Frontal cortex (tissue), 4 donors: ENCODE measurements at places on chromosomes 4 and X.
A peak's percentile ranks its signal among the peaks of the same experiment; 100 is the strongest.

GRCh38 chr4:38462367-38463055, 201.5 kb upstream of the KLF3 start:
- DNase-seq = no peak

- DNase-seq = no peak
These were observed 120.0 kb upstream of the MAB21L2 start for GRCh38 chr4:150461957-150462356.

DNA sequence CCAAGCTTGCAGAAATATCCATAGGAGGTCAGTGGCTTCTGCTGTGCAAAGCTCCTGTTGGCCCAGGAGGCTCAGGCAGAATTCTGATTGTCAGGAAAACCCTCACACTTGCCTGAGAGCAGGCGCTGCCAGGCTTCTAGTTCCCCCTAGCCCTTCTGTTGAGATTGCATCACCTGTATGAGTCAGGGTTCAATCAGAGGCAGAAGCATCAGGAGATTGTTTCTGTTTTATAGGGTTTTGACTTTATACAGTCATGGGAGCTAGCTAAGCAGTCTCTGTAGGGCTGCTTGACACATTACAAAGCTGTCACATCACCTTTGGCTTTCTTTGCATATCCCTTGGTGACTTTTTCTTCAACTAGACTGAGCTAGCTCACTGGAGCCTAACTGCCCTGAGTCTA, 27.8 kb downstream of the DIPK2B start:
- DNase-seq = no peak

DNA sequence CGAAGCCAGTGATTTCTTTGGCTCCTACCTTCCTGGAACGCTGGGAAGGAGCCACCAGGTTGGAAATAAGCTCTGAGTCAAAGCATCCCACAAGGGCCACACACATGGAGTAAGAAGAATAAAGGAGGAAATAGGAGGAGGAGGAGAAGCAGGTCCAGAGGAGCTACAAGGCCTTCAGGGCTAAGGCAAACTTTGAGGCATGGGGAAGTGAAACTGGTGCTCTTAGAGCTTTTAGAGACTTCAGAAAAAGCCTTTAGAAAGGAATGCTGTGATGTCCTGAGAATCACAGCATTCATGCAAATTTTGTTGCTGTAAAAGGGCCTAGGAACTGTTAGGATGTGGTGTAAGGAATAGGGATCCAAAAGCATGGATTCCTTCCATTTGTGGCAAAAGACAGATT, 135.9 kb upstream of the ARHGEF9 start:
- DNase-seq = no peak

DNA sequence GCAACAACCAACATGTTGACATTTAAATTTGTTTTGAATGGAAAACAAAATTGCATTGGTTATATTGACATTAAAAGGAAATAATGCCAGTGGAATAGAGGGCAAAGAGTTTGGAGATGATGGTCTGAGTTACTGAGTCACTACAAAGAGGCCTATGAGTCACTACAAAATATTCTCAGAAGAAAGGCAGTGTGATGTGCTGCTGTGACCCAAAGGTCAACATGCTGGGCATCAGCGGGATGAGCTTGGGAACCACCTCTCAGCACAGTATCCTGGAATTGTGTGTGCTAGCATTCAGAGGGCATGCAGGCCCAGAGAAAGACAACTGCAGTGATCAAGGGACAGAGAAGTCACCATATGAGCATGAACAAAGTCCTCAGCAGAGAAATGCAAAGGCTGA, 2.8 kb downstream of the CMC4 start:
- DNase-seq = no peak

- no peak for DNase-seq
These were observed 108.2 kb upstream of the MAGEE2 start for GRCh38 chrX:75893281-75893680.

DNA sequence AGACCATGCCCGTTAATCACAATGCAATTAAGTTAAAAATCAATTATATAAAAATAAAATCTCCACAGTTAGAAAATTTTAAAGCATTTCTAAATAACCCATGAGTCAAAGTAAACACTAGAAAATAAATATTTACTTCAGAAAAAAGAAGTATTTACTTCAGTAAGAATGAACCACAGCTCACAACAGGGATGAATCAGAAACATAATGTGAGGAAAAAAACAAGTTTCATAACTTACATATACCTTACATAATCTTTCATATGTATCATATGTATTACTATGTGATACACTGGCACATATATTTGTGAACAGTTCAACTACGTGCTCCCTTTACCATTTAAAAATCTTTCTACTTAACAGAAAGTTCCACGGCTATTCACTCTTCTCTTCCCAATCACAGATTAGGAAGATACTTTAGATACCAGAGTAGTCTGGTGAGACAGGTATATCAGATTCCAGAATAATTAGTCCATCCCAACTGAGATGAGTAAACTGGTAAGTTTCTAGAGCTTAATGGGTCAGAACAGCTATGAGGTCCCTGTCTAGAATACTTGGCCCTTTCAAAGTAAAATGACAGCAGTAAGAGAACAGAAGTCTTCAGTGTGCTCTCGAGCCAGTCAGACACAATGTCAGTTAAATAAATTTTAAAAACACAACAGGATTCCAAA, 70.3 kb downstream of the SH3RF1 start:
- DNase-seq = no peak

DNA sequence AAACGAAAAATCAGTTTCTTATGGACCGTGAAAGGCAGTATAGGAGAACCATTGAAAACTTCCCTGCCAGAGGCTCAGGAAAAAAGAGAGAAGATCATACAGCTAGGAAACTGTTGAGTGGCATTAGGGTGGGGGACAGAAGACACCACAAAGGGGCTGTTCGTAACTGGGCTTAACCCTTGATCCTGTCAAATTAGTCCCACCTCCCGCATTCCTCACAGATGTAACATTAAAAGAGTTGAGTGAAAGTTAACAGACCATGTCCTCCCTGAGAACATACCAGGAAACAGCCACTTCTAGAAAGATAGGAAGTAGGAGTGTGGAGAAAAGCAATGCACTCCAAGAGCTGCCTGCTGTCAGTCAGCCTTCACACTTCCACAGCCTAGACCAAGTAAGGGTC, 8.7 kb downstream of the SHROOM4 start:
- DNase-seq = no peak

DNA sequence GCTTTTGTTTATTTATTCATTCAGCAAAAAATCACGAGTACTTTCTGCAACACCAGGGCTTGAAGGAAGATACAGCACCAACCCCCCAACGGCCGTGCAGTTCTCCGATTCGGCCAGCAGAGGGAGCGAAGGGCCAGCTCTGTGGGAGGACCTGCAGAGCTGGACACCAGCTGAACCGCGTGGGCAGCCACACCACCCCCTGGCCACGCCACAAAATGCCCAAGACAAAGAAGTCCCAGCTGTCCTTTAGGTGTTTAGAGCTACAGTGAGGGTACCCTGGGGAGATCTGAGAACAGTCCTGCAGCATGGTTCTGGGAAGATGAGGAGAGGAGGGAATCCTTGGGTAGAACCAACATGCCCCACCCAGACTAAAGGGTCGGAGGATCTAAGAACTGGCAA, 83.1 kb downstream of the RELL1 start:
- peak; percentile 57 for DNase-seq

GRCh38 chr4:179182741-179183140, 1740.5 kb upstream of the AGA start:
- no peak for DNase-seq

DNA sequence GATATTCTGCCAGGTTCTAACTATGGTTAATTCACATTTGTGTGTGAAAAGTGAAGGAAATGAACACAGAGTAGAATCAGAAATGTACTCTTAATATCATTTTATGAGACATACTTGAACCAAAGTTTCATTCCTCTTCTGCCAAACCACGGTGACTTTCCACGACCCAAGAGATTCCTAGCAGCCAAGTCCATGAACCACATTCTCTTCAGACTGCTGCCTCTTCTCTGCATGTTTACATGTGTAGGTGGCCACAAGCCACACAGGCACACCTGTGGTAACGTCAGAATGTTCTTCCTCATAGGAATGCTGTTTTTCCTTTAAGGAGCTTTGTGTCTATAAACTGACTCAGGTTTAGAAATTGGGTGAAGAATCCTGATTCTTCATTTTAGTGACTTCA, 1411.2 kb downstream of the RAPGEF2 start:
- DNase-seq = no peak

GRCh38 chr4:109985993-109986974, 73.6 kb downstream of the EGF start:
- DNase-seq = no peak

DNA sequence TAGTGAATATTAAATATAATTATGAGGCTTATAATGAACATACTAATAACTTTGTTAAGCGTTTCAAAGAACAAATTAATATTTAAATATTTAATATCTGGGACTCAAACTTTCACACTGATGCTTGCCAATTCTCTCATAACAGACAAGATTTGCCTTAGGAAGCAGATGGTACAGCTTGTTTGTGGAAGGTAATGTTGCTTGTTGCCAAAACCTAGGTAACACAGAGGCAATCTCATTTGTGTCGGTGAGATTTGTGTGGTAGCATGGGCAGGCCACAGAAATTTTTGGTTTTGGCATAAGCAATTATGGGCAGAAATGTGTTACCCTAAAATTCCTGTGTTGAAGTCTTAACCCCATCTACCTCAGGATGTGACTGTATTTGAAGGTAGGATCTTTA, 114.9 kb upstream of the AFF2 start:
- no peak for DNase-seq
